AG10803 (cell line): ENCODE measurements at places on chromosomes 3 and 15.

- no peak for DNase-seq
Measured at GRCh38 chr3:110267304-110267845, 804.2 kb upstream of the NECTIN3 start.

GRCh38 chr3:24899373-24899772 lies 404.7 kb upstream of the THRB start:
- no peak for DNase-seq

- DNase-seq, result no peak
Measured at GRCh38 chr3:143970773-143971358, 757 bp upstream of the DIPK2A start.

GRCh38 chr15:70049701-70050301 lies 47.9 kb downstream of the TLE3 start:
- no peak for DNase-seq

- peak; percentile 74 for DNase-seq
Measured at GRCh38 chr15:98123297-98123696, 162.8 kb downstream of the ARRDC4 start.

GRCh38 chr15:77838061-77838460 lies 205.3 kb upstream of the LINGO1 start:
- DNase-seq, result no peak

DNA sequence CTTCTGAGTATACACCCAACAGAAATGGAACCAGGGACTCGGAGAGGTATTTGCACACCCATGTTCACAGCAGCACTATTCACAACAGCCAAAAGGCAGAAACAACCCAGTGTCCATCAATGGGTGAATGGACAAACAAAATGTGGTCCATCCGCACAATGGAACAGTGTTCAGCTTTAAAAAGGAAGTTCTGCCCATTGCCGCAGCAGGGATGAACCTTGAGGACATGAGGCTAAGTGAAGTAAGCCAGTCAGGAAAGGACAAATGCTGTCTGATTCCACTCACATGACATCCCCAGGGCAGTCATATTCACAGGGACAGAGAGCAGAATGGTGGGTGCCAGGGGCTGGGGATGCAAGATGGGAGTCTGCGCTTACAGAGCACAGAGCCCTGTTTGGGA lies 7.5 kb downstream of the IQSEC1 start:
- no peak for DNase-seq

- no peak for DNase-seq
Measured at GRCh38 chr15:37041042-37041441, 59.3 kb downstream of the MEIS2 start.

GRCh38 chr3:49609815-49610214 lies 55.5 kb downstream of the BSN start:
- no peak for DNase-seq

DNA sequence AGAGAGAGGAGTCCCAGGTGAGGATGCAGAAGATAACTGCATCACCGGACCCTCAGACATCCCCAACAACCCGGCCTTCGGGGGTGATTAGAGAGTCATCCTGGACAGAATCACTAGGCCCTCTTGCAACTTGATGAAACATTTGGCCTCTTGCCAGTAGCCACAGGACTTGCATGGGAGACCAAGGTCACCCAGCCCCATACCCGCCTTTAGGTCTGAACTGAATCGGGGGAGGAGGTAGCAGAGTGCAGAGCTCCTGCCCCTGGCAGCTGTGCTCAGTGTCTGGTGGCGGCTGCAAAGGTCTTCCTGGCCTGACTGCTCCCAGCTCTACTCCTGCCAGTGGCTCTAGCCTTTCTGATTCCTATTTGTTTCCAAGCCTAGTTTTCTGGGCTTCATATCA lies 12.4 kb downstream of the PIF1 start:
- peak; percentile 44 for DNase-seq

GRCh38 chr3:58520403-58521335 lies 16.3 kb downstream of the ACOX2 start:
- no peak for DNase-seq

- DNase-seq, result peak; percentile 69
Measured at GRCh38 chr3:124818398-124819091, 68.6 kb downstream of the ITGB5 start.

DNA sequence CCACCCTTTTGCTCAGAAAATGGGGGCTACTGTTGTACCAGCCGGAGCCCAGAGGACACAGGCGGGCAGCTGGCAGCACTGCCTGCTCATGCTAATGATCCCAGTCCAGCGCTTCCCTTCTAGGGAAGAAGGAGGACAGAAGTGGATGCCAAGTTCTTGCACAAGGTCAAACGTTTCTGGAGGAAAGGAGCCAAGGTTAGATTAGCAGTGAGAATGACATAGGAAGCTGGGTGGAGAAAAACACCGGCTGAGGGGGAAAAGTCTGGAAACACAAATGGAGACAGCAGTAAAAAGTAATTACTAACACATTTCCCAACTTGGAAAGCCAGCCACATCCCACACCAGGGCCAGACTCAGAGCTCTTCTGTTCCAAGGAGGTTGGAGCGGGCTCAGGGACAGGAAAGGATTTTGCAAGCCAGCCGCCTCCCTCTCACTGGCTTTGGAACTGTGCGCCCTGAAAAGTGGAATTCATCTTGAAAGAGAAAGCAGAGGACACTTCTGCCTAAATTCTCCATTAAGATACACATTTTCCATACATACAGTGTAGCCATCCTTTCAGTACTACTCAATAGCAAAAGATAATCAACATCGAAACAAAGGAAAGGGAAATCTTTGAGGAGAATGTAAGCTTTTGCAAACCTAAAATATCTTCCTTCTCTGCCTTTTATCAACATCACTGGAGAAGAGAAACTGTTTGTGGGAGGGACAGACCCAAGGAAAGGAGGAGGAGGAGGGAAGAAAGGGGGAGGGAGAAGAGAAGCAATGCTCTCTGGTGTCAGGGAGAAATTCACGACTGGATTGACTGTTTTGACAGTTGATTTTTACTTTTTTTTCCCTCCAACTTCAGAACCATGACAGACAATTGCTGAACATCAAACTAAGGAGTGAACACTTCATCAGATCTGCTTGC lies 133.6 kb downstream of the CD47 start:
- DNase-seq, result peak; percentile 97
